ENCODE measurements at places on chromosomes 16 and 17.
A peak's percentile ranks its signal among the peaks of the same experiment; 100 is the strongest.

- DNase-seq: no peak
These were observed 153.5 kb upstream of the MAF start for GRCh38 chr16:79754081-79754480.

- DNase-seq: no peak
These were observed 43.4 kb downstream of the TAOK1 start for GRCh38 chr17:29433541-29433940.

DNA sequence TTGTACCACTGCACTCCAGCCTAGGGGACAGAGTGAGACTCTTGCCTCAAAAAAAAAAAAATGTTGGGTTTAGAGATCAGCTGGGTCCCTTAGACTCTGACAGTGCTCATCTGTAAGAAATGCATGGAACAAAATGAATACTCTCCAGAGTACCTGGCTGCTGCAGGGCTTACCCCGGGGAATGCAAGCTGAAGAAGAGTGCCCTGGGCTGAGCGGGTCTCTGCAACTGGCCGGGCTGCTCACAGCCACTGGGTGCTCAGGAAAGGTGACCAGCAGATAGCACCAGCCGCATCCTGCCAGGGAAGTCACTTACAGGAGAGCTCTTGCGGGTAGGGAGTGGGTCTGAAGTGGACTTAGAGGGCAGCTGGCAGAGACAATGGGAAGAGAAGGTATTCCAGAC, 82.1 kb downstream of the GAS7 start:
- no peak for DNase-seq

GRCh38 chr17:40168262-40168832, 8.9 kb upstream of the RAPGEFL1 start:
- peak; percentile 85 for DNase-seq

- DNase-seq: peak; percentile 54
These were observed at the start of gene BLMH for GRCh38 chr17:30291543-30292285. BLMH (minus strand) TSS chr17:30291944; CDS start chr17:30291819, 125 bp downstream.

DNA sequence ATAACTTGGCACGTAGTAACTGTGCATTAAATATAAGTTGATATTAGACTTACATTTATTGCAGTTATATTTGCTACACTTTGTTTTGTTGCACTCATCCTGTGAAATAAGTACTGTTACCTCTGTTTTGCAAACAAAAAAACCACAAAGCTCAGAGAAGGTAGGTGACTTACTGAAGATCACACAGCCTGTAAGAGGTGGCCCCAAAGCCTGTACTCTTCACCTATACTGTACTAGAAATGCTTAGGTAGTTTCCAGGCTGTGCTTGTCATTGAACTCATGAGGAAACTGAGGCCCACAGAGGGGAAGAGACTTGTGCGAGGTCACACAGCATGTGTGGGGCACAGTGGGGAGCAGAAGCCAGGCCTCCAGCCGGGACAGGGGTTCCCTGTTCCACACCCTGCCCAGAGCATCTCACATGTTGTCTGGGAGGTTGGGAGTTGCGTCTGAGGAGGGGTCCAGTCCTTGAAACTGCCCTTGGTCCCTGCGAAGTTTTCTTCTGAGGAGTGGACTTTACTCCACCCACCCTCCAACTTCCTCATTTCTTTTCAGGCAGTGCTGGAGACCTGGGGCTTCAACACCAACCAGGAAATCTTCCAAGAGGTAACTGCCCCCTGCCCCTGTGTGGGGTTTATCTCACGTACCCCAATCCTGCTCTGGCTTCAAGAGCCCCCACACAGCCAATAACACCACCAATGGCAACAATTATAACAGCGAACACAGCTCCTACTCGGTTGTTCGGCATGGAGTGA, 13.0 kb downstream of the CETP start:
- DNase-seq: no peak

GRCh38 chr17:40818343-40818732, 4.1 kb downstream of the KRT10 start:
- peak; percentile 3 for DNase-seq

DNA sequence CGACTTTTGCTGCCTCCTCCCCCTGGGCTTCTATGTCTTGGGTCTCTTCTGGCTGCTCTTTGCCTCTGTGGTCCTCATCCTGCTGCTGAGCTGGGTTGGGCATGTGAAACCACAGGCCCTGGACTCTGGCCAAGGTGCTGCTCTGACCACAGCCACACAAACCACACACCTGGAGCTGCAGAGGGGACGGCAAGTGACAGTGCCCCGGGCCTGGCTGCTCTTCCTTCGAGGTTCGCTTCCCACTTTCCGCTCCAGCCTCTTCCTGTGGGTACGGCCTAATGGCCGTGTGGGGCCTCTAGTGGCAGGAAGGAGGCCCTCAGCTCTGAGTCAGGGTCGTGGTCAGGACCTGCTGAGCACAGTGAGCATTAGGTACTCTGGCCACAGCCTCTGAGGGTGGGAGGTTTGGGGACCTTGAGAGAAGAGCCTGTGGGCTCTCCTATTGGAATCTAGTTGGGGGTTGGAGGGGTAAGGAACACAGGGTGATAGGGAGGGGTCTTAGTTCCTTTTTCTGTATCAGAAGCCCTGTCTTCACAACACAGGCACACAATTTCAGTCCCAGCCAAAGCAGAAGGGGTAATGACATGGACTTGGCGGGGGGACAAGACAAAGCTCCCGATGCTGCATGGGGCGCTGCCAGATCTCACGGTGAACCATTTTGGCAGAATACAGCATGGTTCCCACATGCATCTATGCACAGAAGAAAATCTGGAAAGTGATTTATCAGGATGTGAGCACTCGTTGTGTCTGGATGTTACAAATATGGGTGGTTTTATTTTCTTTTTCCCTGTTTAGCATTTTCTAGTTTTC, 2.3 kb downstream of the GP1BA start:
- DNase-seq: peak; percentile 47

DNA sequence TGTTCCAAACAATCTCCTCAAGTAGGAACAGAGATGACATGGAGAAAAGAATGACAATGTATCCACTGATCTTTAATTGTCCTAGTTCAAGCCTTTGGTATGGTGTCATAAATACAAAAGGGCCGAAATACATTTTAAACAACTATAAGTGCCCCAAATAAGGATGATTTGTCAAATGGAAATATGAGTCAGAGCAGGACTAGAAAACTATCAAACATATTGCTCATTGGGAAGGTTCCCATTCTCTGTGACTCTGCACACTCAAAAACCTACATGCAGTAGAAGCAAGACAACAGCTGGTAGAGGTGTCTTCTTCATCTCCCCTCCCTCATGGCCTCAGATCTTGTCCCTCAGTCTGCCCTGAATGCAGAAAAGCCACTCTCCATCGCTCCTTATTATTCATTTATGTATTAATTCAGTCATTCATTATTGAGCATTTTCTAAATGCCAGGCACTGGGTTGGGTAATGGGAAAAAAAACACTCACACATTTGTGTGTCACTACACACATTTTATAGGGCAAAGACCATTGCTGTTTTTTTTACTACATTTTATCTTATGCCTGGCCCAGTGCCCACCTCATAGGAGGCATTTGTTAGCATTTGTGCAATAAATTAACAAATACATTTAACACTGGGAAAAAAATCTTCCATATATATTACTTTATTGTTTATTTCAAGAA, 10.1 kb downstream of the CA10 start:
- DNase-seq: no peak

DNA sequence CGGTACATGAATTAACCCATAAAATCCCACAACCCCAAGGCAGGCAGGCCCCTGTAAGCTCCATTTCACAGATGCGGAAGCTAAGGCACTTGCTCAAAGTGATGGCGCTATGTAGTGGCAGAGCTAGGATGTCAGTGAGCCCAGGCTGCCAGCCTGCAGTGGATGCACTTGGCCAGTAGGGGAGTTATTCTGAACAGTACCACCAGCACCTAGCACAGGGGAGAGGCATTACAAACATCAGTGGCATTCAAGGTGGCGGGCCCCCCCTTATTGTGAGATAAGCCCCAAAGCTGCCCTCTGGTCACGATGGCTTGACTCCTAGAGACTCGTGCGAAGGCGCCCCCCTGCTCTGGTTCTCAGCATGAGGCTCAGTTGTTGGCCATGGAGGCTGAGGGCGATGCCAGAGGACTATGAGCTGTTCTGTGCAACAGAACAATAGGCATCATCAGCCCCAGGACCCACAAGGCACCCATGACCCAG, 33.8 kb downstream of the GTF3C1 start:
- DNase-seq: peak; percentile 14

DNA sequence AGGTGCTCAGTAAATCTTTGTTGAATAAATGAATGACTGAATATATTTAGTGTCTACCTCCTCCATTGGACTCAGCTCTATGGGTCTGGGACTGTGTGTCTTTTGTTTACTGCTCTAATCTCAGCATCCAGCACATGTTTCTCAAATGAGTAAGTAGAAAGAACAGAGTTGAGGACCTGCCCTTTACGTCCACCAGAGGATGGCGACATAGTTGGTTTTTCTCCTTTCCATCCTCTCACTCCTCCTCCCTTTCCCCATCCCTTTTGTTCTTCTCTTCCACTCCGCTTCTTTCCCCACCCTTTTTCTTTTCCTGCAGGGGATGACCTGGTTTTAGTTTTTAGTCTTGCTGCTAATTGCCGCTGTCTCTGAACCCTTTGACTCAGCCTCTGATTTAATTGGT, 12.1 kb upstream of the CHP2 start:
- no peak for DNase-seq

- DNase-seq: peak; percentile 90
These were observed 2.7 kb upstream of the BHLHA9 start for GRCh38 chr17:1267471-1267943.

DNA sequence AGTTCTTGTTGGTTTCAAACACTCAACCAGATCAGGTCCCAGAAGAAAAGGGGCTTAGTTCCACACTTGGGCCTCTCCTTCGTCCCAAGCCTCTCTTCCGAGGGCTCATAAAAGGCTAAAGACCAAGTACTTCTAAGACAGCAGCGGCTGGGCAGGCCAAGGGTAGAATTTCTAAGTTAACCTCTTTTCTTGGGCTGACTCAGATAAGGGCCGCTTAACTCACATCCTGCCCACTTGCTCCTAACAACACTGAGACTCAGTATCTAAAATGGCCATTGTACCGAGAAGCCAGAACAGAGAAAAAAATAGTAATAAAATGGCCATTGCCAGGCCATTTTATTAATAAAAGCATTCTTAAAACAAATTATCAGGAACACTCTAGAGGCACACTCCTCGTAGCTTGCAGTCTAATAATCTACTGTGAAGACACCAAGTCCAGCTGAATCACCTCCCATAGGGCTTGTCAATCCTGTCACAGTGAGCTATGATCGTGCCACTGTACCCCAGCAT, 42.1 kb downstream of the RANBP10 start:
- DNase-seq: no peak

DNA sequence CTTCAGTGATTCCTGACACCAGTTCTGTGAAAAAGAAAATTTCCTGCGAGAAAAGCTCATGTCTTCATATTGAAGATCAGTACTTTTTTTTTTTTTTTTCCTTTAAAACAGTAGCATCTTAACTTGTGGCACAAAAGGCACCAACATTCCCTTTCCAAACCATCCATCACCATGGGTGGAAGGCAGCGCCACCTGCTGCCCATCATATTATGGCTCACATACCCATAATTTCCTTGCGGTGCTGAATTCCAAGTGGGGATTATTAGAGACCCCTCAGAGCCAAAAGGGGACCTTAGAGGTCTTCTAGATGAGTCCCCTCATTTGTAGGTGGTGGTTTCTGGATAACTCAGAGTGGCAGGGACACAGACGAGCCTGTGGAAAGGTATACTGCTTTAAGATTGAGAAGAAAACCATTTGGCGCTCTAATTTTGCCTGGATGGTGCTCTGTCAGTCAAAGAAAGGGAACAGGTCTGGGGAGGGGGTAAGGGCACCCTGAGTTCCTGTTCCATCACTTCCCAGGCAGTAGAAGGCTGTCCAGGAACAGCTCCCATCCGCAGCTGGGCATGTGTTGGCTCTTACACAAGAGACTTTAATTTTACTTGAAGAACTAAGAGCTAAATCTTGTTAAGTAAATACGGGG, 7.9 kb upstream of the SOST start:
- DNase-seq: peak; percentile 80

DNA sequence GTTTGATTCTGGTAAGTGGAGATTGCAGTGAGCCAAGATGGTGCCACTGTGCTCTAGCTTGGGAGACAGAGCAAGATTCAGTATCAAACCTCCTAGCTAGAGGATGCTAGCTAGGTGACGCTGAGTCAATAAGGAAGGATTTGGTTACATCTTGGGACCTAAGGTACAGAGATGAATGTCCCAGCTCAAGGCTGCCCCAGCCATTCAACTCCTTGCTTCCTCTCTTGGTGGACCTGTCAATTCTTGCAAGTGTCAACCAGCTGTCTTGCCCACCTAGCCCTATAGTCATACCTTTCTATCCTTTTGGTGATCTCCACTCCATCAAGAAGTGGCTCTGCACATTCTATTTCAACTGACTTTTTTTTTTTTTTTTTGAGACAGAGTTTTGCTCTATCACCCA, 1.4 kb upstream of the MILR1 start:
- no peak for DNase-seq

DNA sequence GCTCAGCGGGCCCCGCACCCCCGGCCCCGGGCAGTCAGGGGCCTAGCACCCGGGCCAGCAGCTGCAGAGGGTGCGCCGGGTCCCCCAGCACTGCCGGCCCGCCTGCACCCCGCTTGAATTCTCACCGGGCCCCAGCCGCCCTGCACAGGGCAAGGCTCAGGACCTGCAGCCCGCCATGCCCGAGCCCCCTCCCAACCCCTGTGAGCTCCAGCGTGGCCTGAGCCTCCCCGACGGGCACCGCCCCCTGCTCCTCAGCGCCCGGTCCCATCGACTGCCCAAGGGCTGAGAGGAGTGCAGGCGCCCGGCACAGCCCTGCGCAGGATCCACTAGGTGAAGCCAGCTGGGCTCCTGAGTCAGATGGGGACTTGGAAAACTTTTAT, 1.7 kb upstream of the BRCA1 start:
- DNase-seq: no peak

GRCh38 chr17:74295625-74296547, 21.9 kb downstream of the DNAI2 start:
- no peak for DNase-seq

DNA sequence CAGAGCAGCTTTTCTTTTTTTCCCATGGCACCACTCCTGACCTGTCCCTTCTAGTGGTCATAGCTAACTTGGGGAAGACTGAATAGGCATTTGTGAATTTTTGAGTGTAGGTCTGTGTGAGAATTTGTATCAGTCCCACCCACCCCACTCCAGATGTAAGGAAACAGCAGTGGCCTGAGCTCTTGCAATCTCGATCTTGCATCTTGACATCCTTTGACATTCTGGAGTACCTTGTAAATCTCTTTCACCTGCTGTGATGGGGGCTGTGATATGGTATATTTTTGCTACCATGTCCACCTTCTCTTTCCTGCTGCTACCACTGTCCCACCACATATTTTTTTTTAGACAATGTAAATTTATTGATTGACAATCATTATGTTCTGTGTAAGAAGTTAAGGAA, 289.3 kb downstream of the MAP2K6 start:
- no peak for DNase-seq

DNA sequence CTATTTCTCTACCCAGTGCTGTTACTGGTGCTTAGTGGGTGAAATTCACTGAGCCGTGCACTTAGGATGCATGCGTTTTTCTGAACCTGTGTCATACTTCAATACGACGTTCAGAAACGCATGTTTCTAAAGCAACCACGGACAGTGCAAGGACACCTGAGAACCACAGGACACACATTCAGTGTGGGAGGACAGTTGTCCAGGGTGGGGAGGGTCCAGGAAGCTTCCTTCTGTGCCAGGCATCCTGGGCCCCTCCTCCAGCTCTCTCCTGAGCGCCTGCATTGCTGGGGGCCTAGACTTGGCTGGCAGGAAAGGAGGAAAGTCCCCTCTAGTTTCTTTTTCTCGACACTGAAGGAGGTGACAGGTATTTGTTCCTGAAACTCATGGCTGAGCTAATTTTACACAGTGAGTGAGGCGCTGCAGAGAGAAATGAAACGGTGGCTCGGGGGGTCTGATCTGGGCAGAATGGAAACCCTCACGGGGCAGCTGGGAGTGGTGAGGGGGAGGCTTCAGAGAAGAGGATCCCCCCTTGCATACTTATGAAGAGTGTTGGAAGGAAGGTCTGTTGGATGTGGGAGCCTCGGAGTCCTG, 89.9 kb downstream of the IRF8 start:
- no peak for DNase-seq
